GM04503 (cell line): ENCODE measurements at places on chromosomes 7 and 10.

- DNase-seq: no peak
Measured at GRCh38 chr10:80372675-80373074, 16.1 kb downstream of the DYDC2 start.

- no peak for DNase-seq
Measured at GRCh38 chr10:125693524-125693847, 10.5 kb upstream of the TEX36 start.

GRCh38 chr10:23877791-23878320 lies 331.1 kb upstream of the KIAA1217 start:
- DNase-seq: no peak

- DNase-seq: no peak
Measured at GRCh38 chr10:95574649-95575365, 13.6 kb upstream of the SORBS1 start.

- DNase-seq: peak; percentile 52
Measured at GRCh38 chr7:84744385-84744784, 442.5 kb downstream of the SEMA3D start.

DNA sequence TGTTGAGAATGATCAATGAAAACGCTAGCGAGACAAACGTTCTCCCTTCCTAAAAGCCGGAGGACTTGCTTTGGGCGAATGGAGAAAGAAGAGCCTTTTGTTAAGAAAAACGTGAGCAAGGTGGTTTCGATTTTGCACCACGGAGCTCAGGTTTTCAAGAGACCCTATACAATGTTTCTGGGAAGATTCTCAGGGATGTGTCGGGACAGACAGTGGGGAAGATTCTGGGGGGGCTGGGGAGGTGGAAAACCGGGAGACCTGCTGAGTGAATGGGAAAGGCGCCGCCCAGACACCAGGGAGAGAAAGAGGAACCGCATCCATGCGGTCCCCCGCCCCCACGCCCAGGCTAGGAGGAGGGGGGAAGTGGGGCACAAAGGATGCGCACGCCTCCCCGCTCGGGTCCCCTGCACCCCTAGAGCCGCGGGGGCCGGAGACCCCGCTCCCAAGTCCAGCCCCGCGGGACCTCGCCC lies 745 bp downstream of the YWHAG start:
- DNase-seq: no peak

DNA sequence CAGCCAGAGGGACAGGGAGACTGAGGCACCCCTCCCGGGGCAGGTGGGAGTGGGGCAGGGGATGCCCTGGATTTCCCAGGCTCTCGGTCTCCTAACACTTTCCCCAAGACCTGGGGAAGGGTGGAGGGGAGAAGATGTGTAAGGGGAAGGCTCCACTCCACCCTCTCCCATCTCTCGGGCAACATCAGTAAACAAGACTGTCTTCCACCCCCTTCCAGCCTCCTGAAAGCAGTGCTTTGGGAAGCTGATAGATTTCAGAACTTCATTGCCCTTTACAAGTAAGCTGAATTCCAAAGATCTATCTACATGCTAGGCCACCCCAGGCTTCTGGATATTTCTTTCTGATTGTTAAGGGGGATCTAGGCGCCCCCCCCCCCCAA lies 3.7 kb downstream of the FLNC start:
- DNase-seq: no peak

GRCh38 chr10:19676063-19676462 lies 140.2 kb upstream of the PLXDC2 start:
- no peak for DNase-seq

DNA sequence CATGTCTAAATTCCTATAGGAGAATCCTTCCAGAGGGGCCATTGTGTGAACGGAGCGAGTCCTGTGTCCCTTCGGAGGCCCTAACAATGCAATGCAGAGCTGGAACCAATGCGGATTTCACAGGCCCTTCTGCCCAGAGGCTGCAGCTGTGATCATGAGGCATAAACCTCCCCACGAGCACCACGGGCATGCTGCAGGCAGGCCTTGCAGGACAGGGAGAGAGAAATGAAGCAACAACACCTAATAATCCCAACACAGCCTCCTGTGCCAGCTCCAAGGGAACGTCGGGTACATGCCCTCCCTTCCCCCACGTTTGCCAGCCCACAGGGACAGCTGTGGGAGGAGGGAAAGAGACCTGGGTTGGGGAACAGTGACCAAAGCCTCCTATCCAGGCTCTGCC lies 74.4 kb downstream of the TNS3 start:
- no peak for DNase-seq

- DNase-seq: no peak
Measured at GRCh38 chr10:58433571-58433970, 48.4 kb downstream of the TFAM start.

GRCh38 chr7:100476101-100476780 lies 2.8 kb downstream of the TSC22D4 start:
- DNase-seq: no peak

- no peak for DNase-seq
Measured at GRCh38 chr10:122466951-122467381, 5.6 kb downstream of the HTRA1 start.

GRCh38 chr7:28355635-28356319 lies 56.5 kb upstream of the CREB5 start:
- DNase-seq: no peak

DNA sequence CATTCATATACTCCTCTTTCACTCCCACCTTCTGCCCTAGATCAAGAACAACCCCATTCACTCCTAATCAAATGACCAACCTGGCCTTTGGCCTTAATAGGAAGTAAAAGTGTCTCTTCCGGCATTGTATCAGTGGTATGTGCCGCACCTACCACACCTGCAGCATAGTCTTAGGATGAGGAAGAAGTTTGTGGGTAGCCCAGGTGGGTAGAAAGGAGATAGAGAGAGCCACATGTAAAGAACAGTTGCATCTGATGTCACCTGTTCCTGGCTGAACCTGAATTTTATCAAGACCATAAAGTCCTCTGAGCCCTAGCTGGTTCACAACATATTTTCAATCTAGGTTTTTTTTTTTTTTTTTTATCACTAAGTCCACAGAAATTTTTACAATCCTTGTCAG lies 55.5 kb upstream of the PTPN12 start:
- DNase-seq: no peak

- DNase-seq: no peak
Measured at GRCh38 chr10:113060201-113061053, 110.4 kb downstream of the TCF7L2 start.

GRCh38 chr7:98571006-98571405 lies 46.1 kb upstream of the NPTX2 start:
- DNase-seq: no peak

- no peak for DNase-seq
Measured at GRCh38 chr10:114059561-114059960, 15.9 kb downstream of the ADRB1 start.

- DNase-seq: no peak
Measured at GRCh38 chr10:34155812-34156211, 659.3 kb downstream of the PARD3 start.

DNA sequence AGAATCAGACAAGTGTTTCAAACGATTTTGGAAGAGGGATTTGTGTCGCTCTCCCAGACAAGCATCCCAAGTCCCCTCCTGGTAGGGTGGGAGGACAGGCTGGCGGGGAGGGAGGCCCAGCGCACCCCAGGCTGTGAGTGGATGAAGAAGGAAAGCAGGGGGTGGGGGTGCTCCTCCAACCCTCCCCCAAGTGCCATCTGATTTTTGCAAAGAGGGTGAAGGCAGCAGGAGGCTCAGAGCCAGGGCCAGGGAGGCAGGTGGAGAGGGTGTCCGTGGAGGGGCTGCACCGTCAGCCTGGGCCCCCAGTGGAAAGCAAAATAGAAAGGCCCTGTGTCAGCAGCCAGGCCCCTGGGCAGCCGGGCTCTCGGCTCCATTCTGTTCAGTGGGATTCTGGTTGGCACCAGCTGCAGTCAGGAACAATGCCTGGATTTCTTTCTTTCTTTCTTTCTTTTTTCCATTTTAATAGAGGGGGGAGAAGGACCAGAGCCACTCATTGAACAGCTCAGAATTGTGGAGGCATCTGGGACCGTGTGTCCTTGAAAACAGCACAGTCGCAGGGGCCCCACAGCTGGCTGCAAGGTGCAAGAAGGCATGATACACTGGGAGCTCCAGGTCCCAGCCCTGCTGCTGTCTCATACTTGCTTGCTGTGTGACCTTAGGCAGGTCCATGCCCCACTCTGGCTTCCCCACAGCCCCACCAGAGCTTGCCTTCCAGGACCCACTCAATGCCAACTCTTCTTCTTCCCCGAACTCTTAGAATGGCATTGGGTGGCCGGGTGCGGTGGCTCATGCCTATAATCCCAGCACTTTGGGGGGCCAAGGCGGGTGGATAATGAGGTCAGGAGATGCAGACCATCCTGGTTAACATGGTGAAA lies 7.1 kb upstream of the ZMIZ1 start:
- DNase-seq: no peak

GRCh38 chr7:17661982-17662585 lies 278.2 kb downstream of the SNX13 start:
- no peak for DNase-seq

DNA sequence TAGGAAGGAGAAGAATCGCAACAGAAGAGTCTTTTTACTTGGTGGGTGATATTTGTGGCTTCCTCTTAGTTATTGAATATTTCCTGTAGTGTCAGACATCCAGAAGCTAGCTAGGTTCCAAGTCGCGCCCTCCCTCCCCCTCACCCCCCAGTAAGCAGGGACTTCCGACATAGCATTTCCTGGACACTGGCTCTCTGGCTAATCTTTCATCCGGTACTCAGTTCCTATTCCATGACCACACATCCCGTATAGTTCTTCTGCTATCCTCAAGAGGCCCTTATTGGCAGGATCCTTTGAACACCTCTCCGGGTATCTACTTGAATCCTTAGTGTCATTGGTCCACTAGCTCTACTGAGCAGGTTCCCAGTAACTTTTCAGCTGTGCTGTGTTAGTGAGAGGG lies 167.8 kb downstream of the HDAC9 start:
- no peak for DNase-seq

DNA sequence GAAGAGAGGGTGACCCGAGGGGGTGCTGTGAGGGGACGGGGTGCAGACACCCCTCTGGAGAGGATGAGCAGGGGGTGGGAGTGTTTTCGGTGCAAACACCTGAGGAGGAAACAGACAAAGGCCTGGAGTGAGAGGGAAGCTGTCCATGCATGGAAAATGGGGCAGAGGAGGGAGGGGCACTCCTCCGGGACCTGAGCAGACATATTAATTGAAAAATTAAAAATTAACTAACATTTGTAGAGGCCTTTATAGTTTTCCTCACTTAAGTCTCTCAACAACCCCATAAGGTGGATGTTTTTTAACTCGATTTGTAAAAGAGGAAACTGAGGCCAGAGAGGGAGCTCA lies 1.2 kb downstream of the VPS37D start:
- no peak for DNase-seq

DNA sequence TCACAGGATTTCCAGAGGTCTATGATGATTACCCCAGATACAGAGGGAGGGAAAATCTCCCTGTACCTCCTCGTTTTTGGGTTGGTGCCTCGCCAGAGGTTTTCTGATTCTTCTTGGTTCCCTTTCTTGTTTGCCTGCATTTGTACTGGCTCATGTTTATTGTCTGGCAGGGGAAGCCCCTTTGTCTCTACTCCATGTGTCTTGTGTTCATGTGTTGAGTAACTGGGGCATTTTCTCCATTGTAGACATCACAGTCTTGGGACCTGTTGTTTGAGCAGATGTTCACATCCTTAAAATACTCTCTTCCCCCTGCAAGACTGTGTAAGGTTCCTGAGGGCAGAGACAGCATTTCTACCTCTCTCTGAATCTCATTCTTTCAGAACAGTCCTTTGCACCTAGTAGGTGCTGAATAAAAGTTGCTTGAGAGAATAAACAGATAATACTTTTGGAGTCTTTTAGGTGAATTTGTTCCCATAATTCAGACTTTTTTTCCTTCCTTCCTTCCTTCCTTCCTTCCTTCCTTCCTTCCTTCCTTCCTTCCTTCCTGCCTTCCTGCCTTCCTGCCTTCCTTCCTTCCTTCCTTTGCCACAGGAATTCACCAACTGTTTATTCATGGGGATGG lies 25.1 kb downstream of the CDK14 start:
- no peak for DNase-seq

DNA sequence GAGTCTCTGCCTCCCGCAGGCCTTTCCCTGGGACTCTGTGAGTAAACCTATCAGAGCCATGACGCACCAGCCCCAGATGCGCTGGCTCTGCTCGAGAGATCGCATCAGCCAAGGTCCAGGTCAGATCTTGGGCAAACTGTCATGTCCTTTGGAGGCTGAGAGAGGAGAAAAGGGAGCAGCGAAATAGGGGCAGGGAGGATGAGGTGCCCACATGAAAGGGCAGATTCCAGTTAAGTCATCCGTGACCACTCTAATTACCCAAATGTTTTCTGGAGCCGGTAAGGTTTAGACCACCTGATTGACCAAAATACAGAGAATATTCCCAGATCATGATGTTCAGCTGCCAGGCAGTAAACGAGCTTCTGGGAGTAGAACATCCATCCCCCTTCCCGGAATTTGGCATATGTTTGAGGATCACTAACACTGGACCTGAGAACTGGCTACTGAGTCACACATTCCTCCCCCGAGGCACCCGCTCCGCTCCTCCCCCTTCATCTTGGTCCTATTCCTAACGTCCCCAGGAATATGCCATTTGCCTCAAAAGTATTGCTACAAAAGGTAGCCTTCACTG lies 88.0 kb downstream of the FGFR2 start:
- DNase-seq: no peak

GRCh38 chr7:71491336-71491735 lies 359.4 kb downstream of the GALNT17 start:
- DNase-seq: no peak

DNA sequence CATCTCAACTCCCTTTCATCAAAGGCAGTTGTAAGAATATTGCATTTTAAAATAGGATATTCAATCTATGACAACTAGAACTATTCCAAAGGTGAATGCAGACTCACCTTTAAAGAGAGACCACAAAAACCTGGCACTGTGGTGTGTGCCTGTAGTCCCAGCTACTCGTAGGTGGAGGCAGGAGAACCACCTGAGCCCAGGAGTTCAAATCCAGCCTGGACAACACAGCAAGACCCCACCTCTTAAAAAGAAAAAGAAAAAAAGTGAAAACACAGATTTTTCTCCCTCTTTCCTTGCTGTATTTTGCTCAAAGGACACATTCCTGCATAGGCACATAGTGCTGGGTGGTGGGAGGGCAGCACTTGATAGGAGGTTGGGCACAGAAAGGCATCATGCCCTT lies 739 bp upstream of the ALDH18A1 start:
- DNase-seq: no peak

DNA sequence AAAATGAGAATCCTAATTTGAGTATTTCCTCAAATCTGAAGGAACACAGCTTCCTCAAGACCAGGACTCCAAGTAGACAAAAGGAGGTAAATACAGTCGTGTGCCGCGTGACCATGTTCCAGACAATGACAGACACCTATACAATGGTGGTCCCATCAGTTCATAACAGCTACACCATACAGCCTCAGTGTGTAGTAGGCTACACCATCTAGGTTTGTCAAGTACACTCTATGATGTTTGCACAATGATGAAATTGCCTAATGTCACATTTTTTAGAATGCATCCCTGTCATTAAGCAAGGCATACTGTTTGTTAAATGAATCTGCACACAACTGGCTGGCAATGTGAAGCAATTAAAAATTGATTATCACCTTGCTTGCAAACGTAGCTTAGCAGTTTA lies 107.9 kb downstream of the PROSER2 start:
- no peak for DNase-seq

- no peak for DNase-seq
Measured at GRCh38 chr7:18064242-18064838, 36.7 kb upstream of the PRPS1L1 start.
